ENCODE measurements at places on chromosomes 7 and 10.

GRCh38 chr10:124680675-124681074, 63.5 kb downstream of the FAM53B start:
- DNase-seq: peak; percentile 40

GRCh38 chr7:15543256-15543655, 18.6 kb downstream of the AGMO start:
- DNase-seq: no peak

GRCh38 chr7:8058852-8059251, 90.3 kb downstream of the GLCCI1 start:
- DNase-seq: no peak

DNA sequence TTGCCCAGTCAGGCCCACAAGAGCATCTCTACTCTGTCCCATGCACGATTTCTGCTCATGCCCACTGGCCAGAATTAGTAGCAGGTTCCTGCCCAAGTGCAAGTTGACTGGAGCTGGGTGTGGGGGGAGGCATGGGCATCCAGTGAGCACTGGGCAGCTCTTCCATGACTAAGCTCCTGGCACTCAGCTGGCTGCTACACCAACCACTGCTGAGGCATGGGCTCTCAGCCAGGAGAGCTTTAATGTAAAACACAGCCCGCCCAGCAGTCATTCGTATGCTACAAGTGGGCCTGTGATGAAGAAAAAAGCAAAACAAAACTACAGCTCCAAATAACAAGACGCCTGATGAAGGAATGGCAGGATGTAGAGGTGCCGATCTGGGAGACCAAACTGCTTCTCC, 335.4 kb upstream of the PFKP start:
- DNase-seq: no peak

- DNase-seq: no peak
Measured at GRCh38 chr7:13577566-13578145, 411.8 kb downstream of the ETV1 start.

GRCh38 chr7:134374791-134375190, 58.1 kb upstream of the SLC35B4 start:
- no peak for DNase-seq

DNA sequence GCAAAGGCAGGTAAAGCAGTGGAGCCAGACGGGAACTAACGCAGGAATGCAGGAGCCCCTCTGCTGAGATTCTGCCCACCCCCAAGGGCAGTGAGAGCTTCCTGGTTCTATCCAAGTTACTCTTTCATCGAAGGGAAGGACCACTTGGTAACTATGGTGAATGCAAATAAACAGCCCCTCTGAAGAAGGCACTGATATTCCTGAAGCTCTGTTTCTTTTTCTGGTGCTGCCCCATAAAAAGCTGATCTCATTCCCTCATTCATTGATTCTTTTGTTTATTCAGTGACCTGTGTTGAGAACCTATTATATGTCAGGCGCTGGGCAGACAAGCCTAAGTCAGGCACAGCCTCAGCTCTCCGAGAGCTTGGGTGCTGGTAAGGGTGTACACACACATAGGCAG, 217.3 kb downstream of the SNX10 start:
- DNase-seq: no peak

DNA sequence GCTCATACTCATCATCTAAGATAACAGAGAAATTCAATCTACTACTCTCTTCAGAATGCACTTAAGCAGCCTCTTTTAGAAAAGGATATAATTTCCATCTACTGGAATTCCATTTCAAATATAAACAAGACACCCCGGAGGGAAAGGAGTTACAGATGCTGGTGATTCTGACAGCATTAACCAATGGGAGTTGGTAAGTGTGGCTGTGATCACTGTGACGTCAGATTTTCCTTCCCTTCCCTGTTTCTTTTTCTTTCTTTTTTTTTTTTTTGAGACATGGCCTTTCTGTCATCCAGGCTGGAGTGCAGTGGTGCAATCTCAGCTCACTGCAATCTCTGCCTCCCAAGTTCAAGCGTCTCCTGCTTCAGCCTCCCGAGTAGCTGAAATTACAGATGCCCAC, 106.6 kb downstream of the ACTR3B start:
- DNase-seq: no peak
